NCI-H748 treated with DMSO at 0.1 percent for 48 hours (cell line): ENCODE measurements at places on chromosomes 7 and 10.

GRCh38 chr7:69186974-69187373 lies 411.3 kb upstream of the AUTS2 start:
- no peak for DNase-seq

- no peak for DNase-seq
Observed at GRCh38 chr10:5411941-5412276, 448 bp upstream of the NET1 start.

- no peak for DNase-seq
Observed at GRCh38 chr7:99253369-99253768, 19.3 kb upstream of the MYH16 start.

DNA sequence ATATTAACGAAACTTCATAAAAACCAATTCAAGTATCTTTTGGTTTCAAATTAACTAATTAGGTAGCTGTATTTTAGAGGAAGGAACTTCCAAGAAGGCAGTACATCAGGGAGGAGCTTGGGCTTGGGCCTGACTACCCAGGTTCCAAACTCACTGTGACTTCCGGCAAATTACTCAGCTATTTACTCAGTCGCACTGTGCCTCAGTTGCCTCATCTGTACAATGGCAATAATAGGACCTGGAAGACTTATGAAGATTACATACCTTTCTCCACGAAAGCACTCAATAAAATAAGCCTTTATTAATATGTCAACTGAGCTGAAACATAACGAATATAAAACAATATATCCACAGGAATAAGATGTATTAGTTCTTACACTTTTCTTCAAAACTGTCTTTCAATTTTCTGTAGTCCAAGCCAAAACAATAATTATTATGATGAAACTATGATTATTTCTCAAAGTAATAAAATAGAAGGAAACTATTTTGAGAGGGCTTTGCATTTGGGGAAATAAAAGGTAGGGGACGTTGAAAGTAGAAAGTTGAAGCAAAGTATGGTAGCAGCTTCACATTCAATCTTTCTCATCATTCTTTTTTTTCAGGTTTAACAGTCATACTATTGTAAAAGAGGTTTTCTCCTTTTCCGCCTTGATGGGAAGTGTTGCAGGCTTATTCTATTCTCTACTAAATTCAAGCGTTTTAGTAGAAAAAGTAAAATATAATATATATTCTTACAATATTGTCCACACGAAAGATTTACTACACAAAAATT lies 10.5 kb upstream of the EBLN1 start:
- DNase-seq, result no peak

DNA sequence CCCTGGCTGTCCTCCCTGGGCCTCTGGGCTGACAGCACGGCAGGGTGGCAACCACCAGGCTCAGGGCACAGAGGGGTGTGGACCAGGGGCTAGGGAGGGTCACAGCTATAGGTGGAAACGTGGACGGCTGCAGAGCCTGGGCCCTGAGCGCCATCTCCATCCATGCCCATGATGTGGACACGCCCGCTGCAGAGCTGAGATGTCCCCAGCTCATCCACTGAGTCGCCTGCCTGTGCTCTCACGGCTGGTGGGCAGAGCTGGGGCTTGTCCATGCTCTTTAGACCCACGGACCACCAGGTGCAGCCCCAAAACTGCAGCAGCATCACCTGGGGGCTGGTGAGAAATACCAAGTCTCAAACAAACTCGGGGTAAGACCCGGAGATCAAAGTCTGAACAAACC lies 16.1 kb downstream of the TECPR1 start:
- DNase-seq, result no peak

DNA sequence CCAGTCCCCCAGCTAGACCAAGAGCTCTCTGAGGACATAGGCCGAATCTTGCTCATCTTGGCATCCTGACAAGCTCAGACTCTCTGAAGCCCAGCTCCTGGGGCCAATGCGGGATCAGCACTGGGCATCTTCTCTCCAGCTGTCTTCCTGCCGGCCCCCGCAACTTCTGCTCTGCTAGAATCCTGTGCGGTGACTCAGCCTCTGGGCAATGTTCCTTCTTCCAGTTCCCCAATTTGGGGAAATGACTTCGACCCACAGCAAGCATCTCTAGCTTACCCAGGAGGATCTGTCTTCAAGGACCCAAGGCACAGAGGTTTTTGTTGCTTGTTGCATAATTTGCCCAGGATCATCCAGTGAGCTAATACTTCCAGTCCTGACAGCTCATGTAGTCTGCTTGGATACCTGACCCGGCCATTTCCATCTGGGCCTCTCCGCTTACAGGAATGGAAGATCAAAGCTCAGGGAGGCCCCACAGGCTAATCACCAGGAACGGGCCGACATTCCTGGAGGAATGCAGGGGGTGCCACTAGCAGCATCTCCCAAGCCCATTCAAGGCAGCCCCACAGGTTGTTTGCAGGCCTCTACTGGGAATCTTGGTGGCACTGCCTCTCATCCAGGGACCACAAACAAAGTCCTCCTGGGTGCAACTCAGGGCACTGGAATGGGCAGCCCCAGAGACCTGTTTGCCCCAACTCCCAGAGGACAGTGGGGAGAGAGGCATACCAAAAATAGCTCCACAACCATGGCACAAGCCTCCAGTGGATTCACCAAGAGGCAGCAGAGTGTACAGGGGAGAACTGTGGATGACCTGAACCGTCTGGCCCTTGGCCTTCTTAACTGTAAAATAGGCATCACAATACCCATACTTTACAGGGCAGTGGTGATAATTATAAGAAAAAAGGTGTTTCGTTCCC lies 151.9 kb downstream of the NEURL1 start:
- no peak for DNase-seq

DNA sequence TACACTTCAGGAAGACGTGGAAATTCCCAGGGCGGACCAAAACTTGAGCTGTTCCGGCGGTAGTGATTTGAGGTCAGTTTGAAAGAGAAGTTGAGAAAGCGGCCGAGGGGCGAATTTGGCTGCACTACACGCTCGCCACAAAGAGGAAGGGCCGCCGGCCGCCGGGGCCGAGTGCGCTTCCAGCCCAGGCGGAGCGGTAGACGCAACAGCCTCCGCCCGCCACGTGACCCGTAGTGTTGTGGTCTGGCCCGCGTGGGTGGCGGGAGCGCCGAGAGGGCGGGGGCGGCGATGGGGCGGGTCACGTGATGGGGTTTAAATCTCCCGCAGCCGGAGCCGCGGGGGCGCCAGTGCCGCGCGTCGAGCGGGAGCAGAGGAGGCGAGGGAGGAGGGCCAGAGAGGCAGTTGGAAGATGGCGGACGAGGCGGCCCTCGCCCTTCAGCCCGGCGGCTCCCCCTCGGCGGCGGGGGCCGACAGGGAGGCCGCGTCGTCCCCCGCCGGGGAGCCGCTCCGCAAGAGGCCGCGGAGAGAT lies at the start of gene SIRT1:
SIRT1 (plus strand) TSS at position 344 of the 529 bp plus-strand sequence; CDS start at position 410, 66 bp downstream.
- DNase-seq, result peak; percentile 74

DNA sequence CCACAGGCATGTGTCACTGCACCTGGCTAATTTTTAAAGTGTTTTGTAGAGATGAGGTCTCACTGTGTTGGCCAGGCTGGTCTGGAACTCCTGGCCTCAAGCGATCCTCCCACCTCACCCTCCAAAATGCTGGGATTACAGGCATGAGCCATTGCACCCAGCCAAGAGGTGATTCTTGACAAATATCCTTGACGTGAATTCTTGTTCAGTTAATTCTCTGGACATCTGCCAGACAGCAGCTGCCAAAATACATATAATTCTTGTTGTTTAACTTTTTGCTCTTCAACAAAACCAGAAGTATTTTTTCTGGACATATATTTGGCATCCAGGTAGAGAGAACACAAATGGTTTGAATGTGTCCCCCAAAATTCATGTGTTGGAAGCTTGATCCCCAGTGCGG lies 3.2 kb downstream of the ACADSB start:
- no peak for DNase-seq

- no peak for DNase-seq
Observed at GRCh38 chr7:64774204-64774842, 19.9 kb upstream of the ZNF138 start.

- no peak for DNase-seq
Observed at GRCh38 chr7:100091411-100092181, 2.8 kb downstream of the COPS6 start.

DNA sequence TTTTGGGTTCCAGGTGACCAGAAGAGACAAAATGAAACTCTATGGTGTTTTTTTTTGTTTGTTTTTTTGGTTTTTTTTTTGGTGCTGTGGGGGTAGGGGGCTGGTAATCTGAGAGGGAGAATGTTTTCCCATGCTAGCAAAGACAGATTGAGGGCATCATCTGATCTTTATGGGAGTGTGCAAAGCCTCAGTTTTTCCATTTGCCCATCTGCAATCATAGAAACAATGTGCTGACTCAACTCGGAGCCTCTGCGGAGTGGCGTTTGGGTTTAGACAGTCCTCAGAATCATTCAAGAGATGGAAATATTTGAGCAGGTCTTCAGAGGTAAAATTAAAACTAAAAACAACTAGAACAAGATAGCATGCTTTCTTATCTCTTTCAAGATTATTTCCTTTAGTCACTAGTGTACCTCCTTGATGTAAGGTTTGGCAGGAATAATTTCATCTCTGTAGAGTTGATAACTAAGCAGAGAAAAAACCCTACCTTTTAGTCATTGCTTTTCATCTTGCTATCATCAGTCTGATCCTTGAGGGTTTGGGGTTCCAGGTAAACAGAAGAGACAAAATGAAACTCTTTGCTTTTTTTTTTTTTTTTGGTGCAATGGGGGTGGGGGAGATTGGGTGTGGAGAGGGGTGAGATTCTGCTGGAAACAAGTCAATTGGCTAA lies 18.0 kb downstream of the CNNM2 start:
- no peak for DNase-seq

DNA sequence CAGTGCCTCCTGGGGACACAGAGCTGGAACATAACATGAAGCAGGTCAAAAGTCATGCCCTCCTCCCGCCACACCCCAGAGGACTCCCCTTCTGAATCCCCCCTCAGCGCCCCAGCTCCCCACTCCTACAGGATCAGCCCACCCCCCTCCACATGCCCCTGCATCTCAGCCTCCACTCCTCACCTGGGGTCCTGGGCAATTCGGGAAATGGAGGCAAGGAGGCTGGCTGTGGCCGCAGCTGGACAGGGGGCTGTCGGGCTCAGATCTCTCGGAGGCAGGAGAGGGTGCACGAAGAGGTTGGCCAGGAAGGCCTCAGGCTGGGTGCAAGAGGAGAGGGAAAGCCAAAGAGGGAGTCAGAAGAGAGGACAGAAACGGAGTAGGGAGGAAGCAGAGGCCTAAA lies 7.8 kb downstream of the ATG9B start:
- no peak for DNase-seq

- DNase-seq, result no peak
Observed at GRCh38 chr10:95567903-95568630, 6.9 kb upstream of the SORBS1 start.

GRCh38 chr7:105691082-105691679 lies 109.9 kb upstream of the EFCAB10 start:
- no peak for DNase-seq

DNA sequence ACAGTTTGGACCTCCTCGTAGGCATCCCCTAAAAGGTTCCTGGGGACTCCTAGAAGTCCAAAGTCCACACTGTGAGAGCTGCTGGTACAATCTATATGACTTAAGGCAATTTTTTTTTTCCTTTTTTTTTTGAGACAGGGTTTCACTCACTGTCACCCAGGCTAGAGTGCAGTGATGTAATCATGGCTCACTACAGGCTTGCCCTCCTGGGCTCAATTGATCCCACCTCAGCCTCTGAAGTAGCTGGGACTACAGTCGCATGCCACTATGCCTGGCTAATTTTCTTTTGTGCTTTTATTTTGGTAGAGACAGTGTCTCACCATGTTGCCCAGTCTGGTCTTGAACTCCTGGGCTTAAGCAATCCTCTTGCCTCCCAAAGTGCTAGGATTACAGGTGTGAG lies 4.6 kb upstream of the SPOCK2 start:
- no peak for DNase-seq

- DNase-seq, result no peak
Observed at GRCh38 chr7:85520175-85520574, 333.3 kb upstream of the SEMA3D start.

DNA sequence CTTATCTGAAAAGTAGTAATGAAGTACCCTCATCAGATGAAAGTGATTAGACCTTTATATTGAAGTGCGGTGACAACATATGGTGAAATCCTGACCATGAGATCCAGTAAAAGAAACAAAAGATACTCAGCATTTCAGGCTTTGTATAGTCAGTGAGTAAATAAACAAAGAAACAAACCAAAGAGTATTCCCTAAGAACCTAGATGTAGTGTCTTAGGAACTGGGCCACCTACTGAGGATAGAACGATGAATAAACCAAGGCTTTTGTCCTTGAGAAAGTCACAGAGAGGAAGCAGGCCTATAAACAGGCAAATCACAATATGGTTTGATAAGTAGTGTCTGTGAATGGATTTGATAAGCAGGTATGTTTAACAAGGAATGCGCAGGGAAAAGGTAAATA lies 46.2 kb downstream of the ZNF277 start:
- no peak for DNase-seq

DNA sequence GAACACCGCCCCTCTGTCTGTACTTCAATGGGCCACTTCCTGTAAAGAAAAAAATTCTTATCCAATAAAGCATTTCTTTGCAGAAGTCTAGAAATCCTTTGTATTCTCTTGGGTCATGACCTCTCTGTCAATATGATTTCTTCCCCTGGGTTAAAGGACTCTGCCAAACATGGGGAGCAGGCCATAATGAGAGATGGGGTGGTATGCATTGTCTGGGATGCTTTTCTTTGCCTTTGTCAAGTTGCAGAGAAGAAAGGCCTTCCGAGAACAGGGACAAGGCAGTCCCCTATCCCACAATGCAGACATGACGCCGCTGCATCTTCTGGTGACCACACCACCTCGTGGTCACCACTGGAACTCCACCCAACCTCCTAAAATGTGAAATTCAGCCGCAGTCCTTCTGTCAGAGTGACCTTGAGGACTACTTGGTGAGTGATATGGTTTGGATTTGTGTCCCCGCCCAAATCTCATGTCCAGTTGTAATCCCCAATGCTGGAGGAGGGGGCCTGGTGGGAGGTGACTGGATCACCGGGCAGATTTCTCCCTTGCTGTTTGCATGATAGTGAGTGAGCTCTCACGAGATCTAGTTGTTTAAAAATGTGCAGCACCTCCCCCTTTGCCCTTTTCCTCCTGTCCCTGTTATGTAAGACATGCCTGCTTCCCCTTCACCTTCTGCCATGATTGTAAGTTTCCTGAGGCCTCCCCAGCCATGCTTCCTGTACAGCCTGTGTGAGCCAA lies 15.2 kb upstream of the FRMPD2 start:
- DNase-seq, result peak; percentile 27

GRCh38 chr10:95181726-95182125 lies 12.3 kb upstream of the ACSM6 start:
- DNase-seq, result peak; percentile 3

- no peak for DNase-seq
Observed at GRCh38 chr10:44828508-44829142, 82.5 kb upstream of the TMEM72 start.

GRCh38 chr10:32990811-32991210 lies 32.8 kb upstream of the ITGB1 start:
- no peak for DNase-seq

DNA sequence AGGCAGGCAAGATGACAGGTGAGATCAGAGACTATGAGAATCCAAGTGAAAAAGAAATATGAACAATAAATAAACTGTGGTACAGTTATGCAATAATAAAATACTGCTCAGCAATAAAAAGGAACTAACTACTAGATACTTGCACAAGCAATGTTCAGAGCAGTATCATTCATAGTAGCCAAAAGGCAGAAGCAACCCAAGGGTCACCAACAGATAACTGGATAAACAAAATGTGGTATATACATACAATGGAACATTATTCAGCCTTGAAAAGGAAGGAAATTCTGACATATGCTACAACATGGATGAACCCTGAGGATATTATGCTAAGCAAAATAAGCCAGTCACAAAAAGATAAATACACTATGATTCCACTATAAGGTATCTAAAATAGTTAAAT lies 76.9 kb upstream of the KCNIP2 start:
- no peak for DNase-seq

GRCh38 chr10:101238732-101239105 lies 9.5 kb upstream of the LBX1 start:
- DNase-seq, result no peak
